CD4-positive, CD25-positive, alpha-beta regulatory T cell (primary cell): ENCODE measurements at places on chromosomes 16 and 17. TPM values are rescaled to one million over a fixed set of nuclear protein-coding genes. Genes with fewer than 3 reads are reported as not detected.

Gene TMEM204
- polyA plus RNA-seq = 68.2 TPM

Gene ABCC12
- polyA plus RNA-seq = not detected

Gene RNF112
- not detected for polyA plus RNA-seq

Gene WNK4
- not detected for polyA plus RNA-seq

Gene SLC9A5
- not detected for polyA plus RNA-seq

Gene TAC4
- not detected for polyA plus RNA-seq

Gene CCL8
- not detected for polyA plus RNA-seq

Gene HOXB13
- not detected for polyA plus RNA-seq

Gene KRT33A
- polyA plus RNA-seq = not detected

Gene FBXL19
- 0.21 TPM for polyA plus RNA-seq

Gene ABI3
- 19.0 TPM for polyA plus RNA-seq

Gene TP53TG3
- polyA plus RNA-seq = not detected

Gene FKBP10
- polyA plus RNA-seq = 0.25 TPM

Gene CCL5
- polyA plus RNA-seq = 4.7 TPM

Gene SPN
- 135 TPM for polyA plus RNA-seq

Gene SYCE1L
- 7.7 TPM for polyA plus RNA-seq

Gene KRTAP4-6
- not detected for polyA plus RNA-seq

Gene LRRC3C
- not detected for polyA plus RNA-seq

Gene CD300E
- polyA plus RNA-seq = 0.08 TPM

Gene MYL4
- not detected for polyA plus RNA-seq

Gene TP53TG3C
- polyA plus RNA-seq = not detected

Gene PRAC1
- polyA plus RNA-seq = not detected

Gene ZCCHC14
- polyA plus RNA-seq = 1.6 TPM

Gene SPEM3
- not detected for polyA plus RNA-seq

Gene HNF1B
- not detected for polyA plus RNA-seq

Gene TNFRSF17
- not detected for polyA plus RNA-seq

Gene GRAP
- polyA plus RNA-seq = 52.2 TPM

Gene DHX58
- polyA plus RNA-seq = 13.1 TPM

Gene CCL4L2
- polyA plus RNA-seq = 0.38 TPM

Gene SLFN14
- not detected for polyA plus RNA-seq

Gene EMC6
- polyA plus RNA-seq = 112 TPM

Gene SLC35G6
- not detected for polyA plus RNA-seq

Gene DBF4B
- polyA plus RNA-seq = 0.25 TPM

Gene GNGT2
- 8.4 TPM for polyA plus RNA-seq

Gene CLDN9
- not detected for polyA plus RNA-seq

Gene EFCAB5
- polyA plus RNA-seq = 0.36 TPM

Gene TSPOAP1
- polyA plus RNA-seq = 0.73 TPM

Gene VAMP2
- 42.7 TPM for polyA plus RNA-seq

Gene CES1
- polyA plus RNA-seq = not detected

Gene GPR139
- polyA plus RNA-seq = not detected

Gene TVP23A
- not detected for polyA plus RNA-seq

Gene CCL7
- polyA plus RNA-seq = not detected
